ENCODE measurements at places on chromosomes 5 and 9. TPM values are rescaled to one million over a fixed set of nuclear protein-coding genes. Genes with fewer than 3 reads are reported as not detected.

- no peak overlapping the region for H3K27ac ChIP-seq
- H3K4me1 ChIP-seq, result no peaks in the 10 kb centered on the region
- DNase-seq, result no peak
- H3K27me3 ChIP-seq, result no peaks in the 10 kb centered on the region
Measured at GRCh38 chr9:26243029-26243697, 564.9 kb upstream of the TUSC1 start.

DNA sequence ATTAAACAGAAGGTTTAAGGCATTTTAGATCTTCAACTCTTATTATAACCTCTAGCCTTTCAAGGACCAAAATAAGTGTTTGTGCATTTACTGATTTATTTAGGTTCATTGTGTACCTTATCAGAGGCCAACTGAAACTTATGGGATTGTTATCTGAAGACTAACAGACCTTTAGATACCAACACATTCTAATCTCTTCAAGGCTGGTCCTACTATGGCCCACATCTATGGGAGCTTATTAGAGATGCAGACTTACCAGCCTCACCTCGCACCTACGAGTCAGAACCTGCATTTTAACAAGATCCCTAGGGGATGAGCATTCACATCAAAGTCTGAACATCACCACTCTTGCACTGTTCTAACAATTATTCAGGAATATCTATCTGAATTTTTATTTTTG lies 1.9 kb downstream of the IARS1 start:
- no peak for DNase-seq
- H3K4me3 ChIP-seq, result no peak overlapping the region
- H3K4me1 ChIP-seq, result peaks cover 15% of the 10 kb centered on the region
- peaks cover 10% of the 10 kb centered on the region for H3K36me3 ChIP-seq

GRCh38 chr5:32355686-32356085 lies 42.9 kb upstream of the MTMR12 start:
- H3K27ac ChIP-seq, result no peak overlapping the region
- H3K4me1 ChIP-seq, result no peaks in the 10 kb centered on the region
- H3K36me3 ChIP-seq, result peaks cover 10% of the 10 kb centered on the region
- DNase-seq, result peak; percentile 36
- H3K4me3 ChIP-seq, result no peak overlapping the region

GRCh38 chr5:118620233-118620632 lies 368.1 kb downstream of the DTWD2 start:
- H3K4me1 ChIP-seq, result no peaks in the 10 kb centered on the region
- no peak overlapping the region for H3K4me3 ChIP-seq
- no peaks in the 10 kb centered on the region for H3K36me3 ChIP-seq
- H3K27ac ChIP-seq, result no peak overlapping the region
- no peak for DNase-seq

GRCh38 chr5:83817591-83817990 lies 96.9 kb upstream of the HAPLN1 start:
- no peak overlapping the region for H3K4me3 ChIP-seq
- no peaks in the 10 kb centered on the region for H3K4me1 ChIP-seq
- no peak overlapping the region for H3K27ac ChIP-seq
- no peak for DNase-seq

The LCNL1 gene
- polyA plus RNA-seq, result 1.3 TPM

Measured in muscle of leg (tissue), 16 donors.